Suppressor macrophage treated with lipopolysaccharide for 4 hours (primary cell): ENCODE measurements at places on chromosomes 13 and 19.
A peak's percentile ranks its signal among the peaks of the same experiment; 100 is the strongest.

DNA sequence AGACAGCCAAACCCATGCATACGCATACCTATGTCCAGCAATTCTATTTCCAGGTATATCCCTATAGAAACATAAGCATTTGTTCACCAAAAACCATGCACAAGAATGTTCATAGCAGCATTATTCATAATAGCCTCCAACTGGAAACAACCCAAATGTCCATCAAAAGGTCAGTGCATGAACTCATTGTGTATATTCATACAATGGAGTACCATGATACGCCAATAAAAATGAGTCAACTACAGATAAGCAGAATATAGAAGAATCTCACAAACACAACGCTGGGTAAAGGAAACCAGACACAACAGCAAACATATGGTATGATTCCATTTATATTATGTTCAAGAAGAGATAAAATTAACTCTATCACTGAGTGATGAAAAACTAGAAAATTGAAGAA, 23.8 kb downstream of the DEDD2 start:
- no peak for DNase-seq

- DNase-seq: no peak
Observed at GRCh38 chr19:55554741-55555152, 9.4 kb upstream of the SBK3 start.

GRCh38 chr13:36872621-36873020, 47.4 kb downstream of the SMAD9 start:
- DNase-seq: no peak

GRCh38 chr19:7869910-7870511, 4.2 kb downstream of the PRR36 start:
- DNase-seq: no peak

DNA sequence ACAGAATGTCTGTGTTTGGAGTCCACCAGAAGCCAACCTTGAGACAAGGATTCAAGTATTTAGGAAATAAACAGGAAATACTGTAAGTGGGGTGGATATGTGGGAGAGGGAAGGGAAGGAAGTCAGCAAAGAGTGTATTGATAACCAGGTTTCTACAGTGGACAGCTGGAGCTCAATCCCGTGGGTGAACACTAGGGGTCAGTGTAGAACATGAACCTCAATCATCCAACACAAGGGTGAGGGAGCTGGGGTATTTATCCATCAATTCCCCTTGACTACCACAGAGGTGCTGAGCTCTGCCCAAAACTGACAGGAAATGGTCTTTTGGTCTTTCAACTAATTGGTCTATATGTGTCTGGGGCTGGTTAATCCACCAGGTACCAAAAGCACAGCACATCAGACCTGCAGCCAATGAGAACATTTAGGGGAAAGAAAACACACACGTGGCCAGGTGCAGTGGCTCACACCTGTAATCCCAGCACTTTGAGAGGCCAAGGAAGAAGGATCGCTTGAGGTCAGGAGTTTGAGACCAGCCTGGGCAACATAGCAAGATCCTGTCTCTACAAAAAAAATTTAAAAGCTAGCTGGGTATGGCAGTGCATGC, 5.6 kb upstream of the SYDE1 start:
- peak; percentile 59 for DNase-seq

DNA sequence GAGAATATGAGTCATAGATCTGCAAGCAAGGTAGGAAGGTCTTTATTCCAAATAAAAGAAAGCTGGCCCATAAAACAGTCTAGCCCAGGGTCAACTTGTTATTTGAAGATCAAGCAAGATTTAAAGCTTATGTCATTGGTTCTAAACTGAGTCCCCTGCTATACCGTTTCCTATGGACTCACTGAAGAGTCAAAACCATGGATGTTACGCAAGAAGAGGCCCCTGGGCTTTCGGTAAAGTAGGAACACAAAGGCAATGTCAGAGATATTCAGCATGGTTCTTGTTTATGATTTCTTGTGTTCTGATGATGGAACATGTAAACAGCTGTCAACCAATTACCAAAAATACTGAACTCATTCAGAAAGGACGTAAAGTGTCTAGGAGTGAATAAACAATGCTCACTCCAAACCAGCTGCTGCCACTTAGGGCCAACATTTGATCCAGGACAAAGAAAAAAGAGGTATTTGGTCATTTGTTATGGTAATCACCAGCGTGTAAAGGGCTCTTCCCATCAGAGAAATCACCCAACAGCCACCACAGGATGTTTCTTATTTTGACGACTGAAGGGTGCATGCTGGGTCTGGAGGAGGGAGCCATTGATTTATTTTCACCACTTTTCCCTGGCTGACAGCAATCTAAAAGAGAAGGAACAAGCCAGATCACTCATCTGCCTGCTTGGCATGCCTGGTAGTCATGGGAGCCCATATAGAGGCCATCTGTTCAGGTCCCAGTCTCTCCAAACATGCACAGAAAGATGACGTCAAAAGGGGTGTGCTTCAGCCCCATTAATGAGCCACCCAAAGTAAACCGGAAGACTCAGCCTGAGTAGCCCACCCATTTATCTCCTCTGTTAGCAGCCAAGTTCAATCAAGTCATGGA, 68.3 kb downstream of the FGF14 start:
- no peak for DNase-seq

GRCh38 chr19:32800754-32801153, 68.8 kb downstream of the SLC7A9 start:
- DNase-seq: no peak

- DNase-seq: peak; percentile 43
Observed at GRCh38 chr19:35533822-35534392, 651 bp downstream of the GAPDHS start.

GRCh38 chr13:89239361-89240127, 1568.4 kb downstream of the SLITRK5 start:
- no peak for DNase-seq

DNA sequence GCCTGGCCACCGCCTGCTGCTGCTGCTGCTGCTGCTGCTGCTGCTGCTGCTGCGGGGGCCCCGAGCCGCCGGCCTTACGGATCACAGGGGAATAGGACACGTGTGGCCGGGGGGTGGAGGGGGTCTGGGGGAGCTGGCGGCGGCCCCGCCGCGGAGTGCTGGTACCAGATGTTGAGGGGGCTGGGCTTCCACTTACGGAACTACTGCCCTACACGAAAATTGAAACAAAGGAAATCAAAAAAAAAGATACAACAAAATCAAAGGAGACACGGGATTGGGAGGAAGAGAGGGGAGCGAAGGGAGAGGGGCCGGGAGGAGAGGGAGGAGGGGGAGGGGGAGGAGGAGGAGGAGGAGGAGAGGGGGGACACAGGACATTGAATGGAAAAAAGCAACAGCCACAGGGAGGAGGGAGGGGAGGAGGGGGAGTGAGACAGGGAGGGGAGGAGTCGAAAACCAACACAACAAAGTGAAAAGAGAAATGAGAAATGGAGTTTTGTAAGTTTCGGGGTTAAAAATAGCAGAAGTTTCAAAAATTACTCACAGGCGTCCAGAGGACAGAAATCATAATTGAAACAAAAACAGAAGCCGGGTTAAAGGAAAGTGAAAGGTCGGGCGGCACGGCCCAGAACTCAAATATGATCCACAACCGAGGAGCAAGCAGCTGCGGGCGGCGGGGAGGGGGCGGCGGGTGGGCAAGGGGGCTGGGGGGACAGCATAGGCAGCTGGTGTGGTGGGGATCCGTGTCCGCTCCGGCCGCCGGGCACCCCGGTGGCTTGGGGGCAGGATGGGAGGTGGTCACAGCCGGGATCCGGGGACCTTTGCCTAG, 57.8 kb downstream of the IER2 start:
- DNase-seq: peak; percentile 93

- DNase-seq: no peak
Observed at GRCh38 chr13:45715351-45715750, 13.2 kb downstream of the CBY2 start.

DNA sequence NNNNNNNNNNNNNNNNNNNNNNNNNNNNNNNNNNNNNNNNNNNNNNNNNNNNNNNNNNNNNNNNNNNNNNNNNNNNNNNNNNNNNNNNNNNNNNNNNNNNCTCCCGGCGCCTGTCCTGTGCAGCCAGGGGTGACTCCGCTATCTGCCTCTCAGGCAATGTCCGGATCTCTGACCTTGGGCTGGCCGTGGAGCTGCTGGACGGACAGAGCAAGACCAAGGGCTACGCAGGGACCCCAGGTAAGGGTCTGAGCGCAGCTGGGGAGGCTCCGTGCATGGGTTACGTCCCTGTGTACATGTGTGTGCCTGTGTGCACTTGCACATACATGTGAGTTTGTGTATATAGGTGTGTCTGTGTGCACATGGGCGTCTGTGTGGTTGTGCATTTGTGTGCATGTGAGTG, 36.1 kb upstream of the TMEM255B start:
- no peak for DNase-seq

GRCh38 chr13:92103689-92104153, 705.3 kb downstream of the GPC5 start:
- no peak for DNase-seq
